Stimulated activated CD4-positive, alpha-beta T cell treated with anti-CD3 and anti-CD28 coated beads, Interleukin-1b, Interleukin-23, amount 100 ng/mL, for 48 hours (primary cell): ENCODE measurements at places on chromosomes 13 and 19.

- DNase-seq: no peak
These were observed 331.3 kb downstream of the NDFIP2 start for GRCh38 chr13:79812070-79812850.

- DNase-seq: no peak
These were observed 99.7 kb upstream of the MIR17HG start for GRCh38 chr13:91247768-91248167.

DNA sequence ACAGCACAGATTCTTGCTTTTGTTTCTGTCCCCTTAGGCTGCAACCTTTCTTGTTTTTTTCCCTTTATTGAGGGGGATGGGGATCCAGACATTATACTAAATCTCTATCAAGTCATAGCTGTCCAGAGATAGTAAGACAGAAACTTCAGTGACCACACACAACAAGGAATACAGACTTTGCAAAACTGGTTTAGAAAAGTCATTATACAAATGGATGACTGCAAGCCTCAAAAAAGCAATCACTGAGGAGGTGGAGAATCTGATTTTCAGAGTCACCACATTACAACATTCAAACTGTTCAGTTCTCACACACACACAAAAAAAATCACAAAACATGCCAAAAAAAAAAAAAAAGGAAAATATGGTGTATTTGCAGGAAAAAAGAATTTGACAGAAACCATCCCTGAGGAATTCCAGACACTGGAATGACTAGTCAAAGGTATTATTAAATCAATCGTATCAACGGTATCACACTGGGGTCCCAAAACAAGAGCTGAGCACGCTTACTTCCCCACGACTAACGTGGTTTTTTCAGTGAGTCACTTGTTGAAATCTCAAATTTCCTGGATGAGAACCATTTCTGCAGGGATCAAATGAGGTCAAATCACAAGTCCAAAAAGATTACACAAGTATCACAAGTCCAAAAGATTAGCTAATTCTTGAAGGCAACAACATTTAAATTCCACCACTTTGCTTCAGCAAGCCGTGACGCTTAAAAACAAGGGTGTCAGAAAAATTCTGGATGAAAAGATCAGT lies 41.2 kb downstream of the USP12 start:
- no peak for DNase-seq

- DNase-seq: peak; percentile 87
These were observed 16.1 kb upstream of the RASA3 start for GRCh38 chr13:114148521-114148855.

DNA sequence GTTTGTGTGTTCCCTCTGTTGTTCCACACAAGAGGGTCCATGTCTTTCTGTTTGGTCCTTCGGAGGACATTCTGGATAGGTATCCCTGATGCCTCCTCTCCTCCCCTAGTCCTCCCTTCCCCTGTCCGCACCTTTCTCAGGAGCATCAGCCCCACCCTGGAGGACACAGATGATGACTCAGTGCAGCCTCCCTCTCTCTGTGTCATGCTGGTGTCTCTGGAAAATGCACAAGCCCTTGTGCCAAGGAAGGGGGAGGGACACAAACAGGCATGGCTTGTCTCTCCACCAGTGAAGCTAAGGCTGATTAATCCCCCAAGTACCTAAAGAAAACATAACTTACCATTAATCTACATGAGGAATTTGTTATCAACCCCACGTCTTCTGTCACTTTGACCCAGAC lies 16.2 kb upstream of the TNFRSF19 start:
- no peak for DNase-seq

DNA sequence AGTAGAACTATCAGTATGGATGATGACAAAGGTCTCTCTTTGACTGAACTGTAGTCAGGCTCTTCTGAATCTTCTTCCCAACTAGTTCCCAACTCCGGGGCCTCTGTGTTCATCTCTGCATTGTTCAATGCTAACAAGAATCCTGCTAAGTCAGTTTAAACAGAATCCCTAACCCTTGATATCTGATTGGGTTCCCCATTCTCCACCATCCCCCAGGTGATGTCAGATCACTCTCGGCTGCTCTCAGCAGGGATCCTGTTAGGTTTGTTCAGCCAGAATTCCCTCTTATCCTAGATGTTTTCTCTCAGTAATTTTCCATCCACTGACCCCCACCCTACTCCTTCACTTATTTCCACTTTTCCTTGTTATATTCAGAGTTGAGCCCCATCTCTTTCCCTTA lies 223.6 kb downstream of the RGCC start:
- DNase-seq: no peak

- no peak for DNase-seq
These were observed 375.3 kb downstream of the GPC5 start for GRCh38 chr13:91773591-91774227.

DNA sequence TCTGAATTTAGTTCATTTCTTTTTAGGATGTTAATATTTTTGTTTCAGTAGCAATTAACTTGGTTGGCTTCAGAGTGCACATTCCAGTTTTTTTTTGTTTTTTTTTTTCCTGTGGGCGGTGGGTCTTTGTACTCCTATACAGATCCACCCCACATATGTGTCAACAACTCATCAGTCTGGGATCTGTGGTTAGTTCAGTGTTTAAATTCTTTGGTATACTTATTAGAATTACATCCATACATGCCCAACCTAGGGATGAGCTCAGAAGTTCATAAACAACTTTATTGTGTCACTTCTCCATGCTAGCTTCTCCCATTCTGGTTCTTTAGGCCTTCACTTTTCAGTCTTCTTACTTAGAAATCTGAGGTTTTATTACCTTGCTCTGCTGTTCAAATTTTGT lies 50.9 kb downstream of the PCCA start:
- DNase-seq: no peak

GRCh38 chr13:35914662-35915061 lies 216.5 kb downstream of the DCLK1 start:
- DNase-seq: no peak

- no peak for DNase-seq
These were observed 10.1 kb downstream of the NFILZ start for GRCh38 chr19:8640402-8641004.

- no peak for DNase-seq
These were observed 95.9 kb downstream of the SLC7A1 start for GRCh38 chr13:29499506-29500165.

GRCh38 chr13:113825841-113826240 lies 38.0 kb downstream of the GAS6 start:
- no peak for DNase-seq

DNA sequence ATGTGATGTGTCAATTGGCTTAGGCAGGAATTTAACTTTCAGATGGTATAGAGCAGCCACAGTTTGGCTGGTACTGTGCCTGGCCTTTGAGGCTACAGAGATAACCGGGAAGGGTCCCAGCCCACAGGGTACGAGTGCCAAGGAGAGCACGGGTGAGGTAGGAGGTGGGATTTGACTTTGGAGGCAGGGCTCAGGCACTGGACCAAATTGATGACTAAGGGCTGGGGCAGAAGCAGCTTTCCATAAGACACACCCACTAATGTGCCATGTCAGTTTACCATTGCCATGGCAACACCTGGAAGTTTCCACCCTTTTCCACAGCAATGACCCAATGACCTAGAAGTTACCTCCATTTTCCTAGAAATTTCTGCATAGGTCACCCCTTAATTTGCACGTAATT lies 466.2 kb downstream of the TSHZ3 start:
- no peak for DNase-seq

GRCh38 chr19:15283141-15283883 lies 49.0 kb downstream of the BRD4 start:
- DNase-seq: peak; percentile 56

DNA sequence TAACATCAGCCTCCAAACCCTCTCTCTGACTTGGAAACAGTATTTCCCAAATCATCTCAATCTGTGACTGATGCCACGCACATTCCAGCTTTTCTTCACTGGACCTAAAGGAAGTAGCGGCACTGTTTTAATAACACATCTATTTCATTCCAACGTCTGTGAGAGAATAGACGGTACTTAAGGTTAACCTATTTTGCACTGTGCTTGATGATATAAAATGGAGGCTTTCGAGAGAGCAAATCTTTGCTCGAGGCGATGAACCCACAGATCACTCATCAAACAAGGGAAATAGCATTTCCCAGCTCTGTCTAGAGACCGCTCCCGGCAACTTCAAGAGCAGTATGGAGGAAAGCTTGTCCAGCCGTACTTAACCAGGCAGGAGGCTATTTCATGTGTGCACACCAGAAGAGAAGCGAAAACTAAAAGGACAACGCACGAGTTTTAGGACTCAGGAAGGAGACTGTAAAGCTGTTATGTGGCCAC lies 2.9 kb downstream of the UBL3 start:
- DNase-seq: no peak

- DNase-seq: no peak
These were observed at the start of gene THSD1 for GRCh38 chr13:52405767-52406494. Gene THSD1, minus strand, starts transcription at chr13:52406172. Its CDS starts 3,572 bp downstream, at chr13:52402600.

GRCh38 chr13:46355088-46355468 lies 32.0 kb downstream of the RUBCNL start:
- no peak for DNase-seq

DNA sequence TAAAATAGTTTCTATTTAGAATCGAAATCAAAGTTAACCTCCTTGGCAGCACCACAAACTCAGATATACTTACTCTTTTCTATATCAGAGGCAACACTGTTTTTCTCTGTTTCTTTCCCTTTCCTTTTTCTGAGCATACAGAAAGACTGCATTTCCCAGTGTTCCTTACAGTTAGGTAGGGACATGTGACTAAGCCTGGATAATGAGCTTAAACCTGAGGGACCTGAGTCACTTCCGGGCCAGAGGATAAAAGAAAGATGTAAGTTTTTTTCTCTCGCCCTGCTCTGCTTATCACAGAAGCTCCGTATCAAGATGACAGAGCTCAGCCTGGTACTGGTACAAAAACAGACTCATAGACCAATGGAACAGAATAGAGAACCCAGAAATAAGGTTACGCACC lies 531.9 kb downstream of the KLF12 start:
- DNase-seq: no peak

DNA sequence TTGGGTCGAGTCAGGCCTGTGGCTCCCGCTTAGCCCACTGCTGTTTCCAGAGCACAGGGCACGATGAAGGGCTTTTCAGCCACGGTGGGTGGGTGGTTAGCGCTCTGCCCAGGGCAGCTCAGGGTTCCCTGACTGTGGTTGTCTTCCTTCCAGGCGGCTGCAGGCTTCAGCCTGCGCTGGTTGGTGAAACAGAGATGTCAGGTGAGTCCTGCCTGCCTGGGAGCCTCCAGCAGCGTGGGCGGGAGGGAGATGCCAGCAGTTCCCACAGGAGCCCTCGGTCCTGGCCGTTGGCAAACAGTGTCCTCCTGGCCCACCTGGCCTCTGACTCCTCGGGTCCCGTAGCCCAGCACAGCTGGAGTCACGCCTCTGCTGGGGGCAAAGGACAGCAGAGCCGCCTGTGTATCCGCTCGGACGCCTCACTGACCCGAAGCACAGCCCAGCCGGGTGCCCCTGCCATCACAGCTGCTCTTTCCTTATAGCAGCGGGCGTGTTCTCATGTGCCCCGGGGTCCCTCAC lies 9.7 kb downstream of the ADAT3 start:
- no peak for DNase-seq
